ENCODE measurements at places on chromosomes 13 and 19. TPM values are rescaled to one million over a fixed set of nuclear protein-coding genes. Genes with fewer than 3 reads are reported as not detected.

The NCLN gene
- total RNA-seq, result 77.0 TPM

The PRDX2 gene
- total RNA-seq, result 0.54 TPM

The TEAD2 gene
- total RNA-seq, result 16.8 TPM

The SOHLH2 gene
- total RNA-seq, result not detected

The SMAD9 gene
- 0.14 TPM for total RNA-seq

The CEACAM20 gene
- not detected for total RNA-seq

The JSRP1 gene
- 0.75 TPM for total RNA-seq

The CEACAM4 gene
- total RNA-seq, result not detected

The PROZ gene
- total RNA-seq, result not detected

The NLRP7 gene
- 0.05 TPM for total RNA-seq

The C1QTNF9 gene
- total RNA-seq, result not detected

The TMEM190 gene
- total RNA-seq, result 1.1 TPM

The C1QTNF9B gene
- not detected for total RNA-seq

The SCGB2B2 gene
- total RNA-seq, result not detected

The SLITRK1 gene
- not detected for total RNA-seq

The ZNF560 gene
- total RNA-seq, result not detected

The LILRB5 gene
- total RNA-seq, result 0.05 TPM

The PTH2 gene
- not detected for total RNA-seq

The TJP3 gene
- total RNA-seq, result 0.69 TPM

The SLC25A41 gene
- total RNA-seq, result 0.13 TPM

The SHISA7 gene
- total RNA-seq, result not detected

The PLIN5 gene
- total RNA-seq, result 0.12 TPM

The CPT1C gene
- total RNA-seq, result 14.1 TPM

The FAM216B gene
- total RNA-seq, result not detected

The CGB7 gene
- total RNA-seq, result 0.48 TPM

The CD70 gene
- 24.9 TPM for total RNA-seq

The SOX1 gene
- not detected for total RNA-seq

The SULT2A1 gene
- total RNA-seq, result not detected

The HAUS8 gene
- 14.2 TPM for total RNA-seq

The CGB5 gene
- total RNA-seq, result 0.23 TPM

The DOCK9 gene
- 35.0 TPM for total RNA-seq

The C19orf67 gene
- total RNA-seq, result not detected

The BEST2 gene
- total RNA-seq, result 2.9 TPM

The PSG6 gene
- not detected for total RNA-seq

The VN1R2 gene
- total RNA-seq, result not detected

The RASGRP4 gene
- 0.06 TPM for total RNA-seq

The LGALS7B gene
- total RNA-seq, result 0.44 TPM

The FFAR3 gene
- total RNA-seq, result not detected

The PEAK3 gene
- 0.18 TPM for total RNA-seq

The PEG3 gene
- not detected for total RNA-seq

The ATP8B3 gene
- total RNA-seq, result 3.3 TPM

The NLRP5 gene
- 0.03 TPM for total RNA-seq

The ODAD3 gene
- total RNA-seq, result 1.0 TPM

The PBX4 gene
- 1.9 TPM for total RNA-seq

The ADAT3 gene
- 6.1 TPM for total RNA-seq

The CYSLTR2 gene
- total RNA-seq, result not detected

The ZNF317 gene
- 19.5 TPM for total RNA-seq

The NRTN gene
- 1.4 TPM for total RNA-seq

The FOXA3 gene
- total RNA-seq, result 0.91 TPM

The KLK8 gene
- total RNA-seq, result not detected

The FAM83E gene
- 0.15 TPM for total RNA-seq

The ZNF14 gene
- 2.4 TPM for total RNA-seq

Data from A549 treated with Hydrocortisone at 1 μM for 4 hours (cell line).